ENCODE measurements at places on chromosomes 16 and 17. TPM values are rescaled to one million over a fixed set of nuclear protein-coding genes. Genes with fewer than 3 reads are reported as not detected.

AGRP gene
- total RNA-seq: not detected

ZNF385C gene
- not detected for total RNA-seq

KRT36 gene
- not detected for total RNA-seq

LRRC46 gene
- total RNA-seq: not detected

NME1 gene
- total RNA-seq: 236 TPM

ZNF205 gene
- total RNA-seq: 18.7 TPM

PRR29 gene
- 0.52 TPM for total RNA-seq

CD300LG gene
- total RNA-seq: not detected

WNK4 gene
- 0.39 TPM for total RNA-seq

ATP1B2 gene
- total RNA-seq: not detected

SYCE1L gene
- 1.7 TPM for total RNA-seq

GINS2 gene
- total RNA-seq: 12.4 TPM

NAGS gene
- 7.5 TPM for total RNA-seq

BCAR1 gene
- 69.4 TPM for total RNA-seq

KRT13 gene
- total RNA-seq: not detected

NLRC3 gene
- not detected for total RNA-seq

SECTM1 gene
- 4.9 TPM for total RNA-seq

CLEC3A gene
- not detected for total RNA-seq

TSC2 gene
- 51.4 TPM for total RNA-seq

Data from epithelial cell of alveolus of lung (primary cell).